Sigmoid colon (tissue), 7 donors: ENCODE measurements at places on chromosomes 7 and 10. TPM values are rescaled to one million over a fixed set of nuclear protein-coding genes. Genes with fewer than 3 reads are reported as not detected.

ARHGAP19 gene
- 4.8 TPM for polyA plus RNA-seq

RBP4 gene
- polyA plus RNA-seq: 4.2 TPM

ANKRD7 gene
- not detected for polyA plus RNA-seq

PSMA2 gene
- polyA plus RNA-seq: 133 TPM

TPST1 gene
- 7.6 TPM for polyA plus RNA-seq

OR2A1 gene
- 0.06 TPM for polyA plus RNA-seq

GPRIN2 gene
- polyA plus RNA-seq: 30.0 TPM

NODAL gene
- polyA plus RNA-seq: not detected

STK17A gene
- polyA plus RNA-seq: 26.6 TPM

CCDC146 gene
- polyA plus RNA-seq: 2.3 TPM

CUX1 gene
- 47.2 TPM for polyA plus RNA-seq

EVX1 gene
- polyA plus RNA-seq: 1.4 TPM

FLNC gene
- polyA plus RNA-seq: 0.69 TPM

ADARB2 gene
- polyA plus RNA-seq: 0.60 TPM

SPAM1 gene
- polyA plus RNA-seq: not detected

AVPI1 gene
- polyA plus RNA-seq: 22.6 TPM

CNOT4 gene
- 5.1 TPM for polyA plus RNA-seq

GPR15LG gene
- 652 TPM for polyA plus RNA-seq

ESYT2 gene
- polyA plus RNA-seq: 6.9 TPM

SCRN1 gene
- 12.8 TPM for polyA plus RNA-seq

TMEM139 gene
- 54.8 TPM for polyA plus RNA-seq

ZNF804B gene
- polyA plus RNA-seq: not detected

CYP3A4 gene
- polyA plus RNA-seq: 0.25 TPM

MMRN2 gene
- 0.92 TPM for polyA plus RNA-seq

GRK5 gene
- polyA plus RNA-seq: 15.5 TPM

LRWD1 gene
- polyA plus RNA-seq: 16.2 TPM

NUTM2E gene
- not detected for polyA plus RNA-seq
